ENCODE measurements at places on chromosomes 6 and 20.

GRCh38 chr6:25675167-25675566 is 23.2 kb downstream of the SCGN start:
- H3K27ac ChIP-seq = no peak overlapping the region
- H3K4me3 ChIP-seq = no peak overlapping the region
- no peak for DNase-seq
- no peaks in the 10 kb centered on the region for H3K27me3 ChIP-seq
- no peaks in the 10 kb centered on the region for H3K36me3 ChIP-seq

DNA sequence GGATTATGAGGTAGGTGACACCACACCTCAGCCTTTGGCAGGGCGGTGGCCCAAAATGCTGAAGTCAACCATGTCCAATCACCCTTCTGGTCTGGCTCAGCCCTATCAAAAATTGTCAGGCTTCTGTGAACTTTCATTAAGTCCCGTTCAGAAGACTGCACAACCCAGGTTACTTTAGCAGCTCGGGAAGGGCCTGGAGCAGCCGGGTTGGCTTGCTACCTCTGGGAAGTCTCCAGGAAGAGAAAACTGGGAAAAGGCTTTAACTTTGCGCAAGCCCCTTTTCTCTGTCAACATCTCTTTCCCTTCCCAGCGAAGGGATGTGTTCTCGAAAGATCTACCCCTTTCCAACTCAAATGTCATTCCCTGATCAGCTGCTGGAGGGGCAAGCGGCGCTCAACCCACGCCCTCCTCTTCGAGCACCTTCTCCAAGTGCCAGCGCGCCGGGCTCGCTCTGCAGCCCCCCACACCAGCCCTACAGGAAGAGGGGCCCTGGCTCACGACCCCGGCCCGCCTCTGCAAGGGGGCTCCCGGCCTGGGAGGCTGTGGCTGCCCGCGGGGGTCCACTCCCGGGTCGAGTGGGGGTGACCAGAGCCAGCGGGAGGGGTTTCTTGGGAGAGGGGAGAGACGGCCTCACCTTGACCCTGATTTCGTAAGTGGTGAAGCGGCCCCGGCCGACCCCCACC is 573 bp downstream of the SNX3 start:
- no peaks in the 10 kb centered on the region for H3K36me3 ChIP-seq
- peaks cover 4% of the 10 kb centered on the region for H3K4me1 ChIP-seq
- peak; percentile 45 for DNase-seq
- peak overlapping the region; percentile 57 for H3K27ac ChIP-seq
- no peaks in the 10 kb centered on the region for H3K27me3 ChIP-seq
- H3K4me3 ChIP-seq = peak overlapping the region; percentile 92

DNA sequence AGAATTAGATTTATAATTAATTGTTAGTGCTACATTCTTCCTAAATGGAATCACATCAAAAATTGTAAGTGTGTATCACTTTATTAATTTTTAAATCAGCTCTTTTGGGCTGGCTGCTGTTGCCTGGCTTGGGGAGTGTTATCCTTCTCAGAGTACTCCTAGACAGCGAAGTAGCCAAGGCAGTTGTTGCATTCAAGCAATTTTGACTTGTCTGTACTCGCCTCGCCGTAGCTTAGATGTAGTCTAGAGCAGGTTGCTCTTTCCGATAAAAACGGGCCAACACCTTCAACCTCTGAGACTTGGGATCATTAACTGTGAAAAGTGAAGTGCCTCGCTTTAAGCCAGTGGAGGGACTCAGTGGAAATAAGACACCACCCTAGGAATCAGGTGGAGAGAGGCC is 151.3 kb downstream of the FARS2 start:
- no peak for DNase-seq
- H3K36me3 ChIP-seq = no peaks in the 10 kb centered on the region
- H3K27ac ChIP-seq = no peak overlapping the region
- H3K4me3 ChIP-seq = no peak overlapping the region
- H3K4me1 ChIP-seq = peaks cover 22% of the 10 kb centered on the region

- peaks cover 35% of the 10 kb centered on the region for H3K27me3 ChIP-seq
- H3K27ac ChIP-seq = no peak overlapping the region
- H3K4me1 ChIP-seq = peaks cover 5% of the 10 kb centered on the region
- peaks cover 9% of the 10 kb centered on the region for H3K36me3 ChIP-seq
- H3K4me3 ChIP-seq = no peak overlapping the region
These were observed 8.4 kb upstream of the RIN2 start for GRCh38 chr20:19749618-19750071.

GRCh38 chr6:68368845-68369244 is 266.2 kb upstream of the ADGRB3 start:
- no peaks in the 10 kb centered on the region for H3K4me1 ChIP-seq
- no peaks in the 10 kb centered on the region for H3K27me3 ChIP-seq
- H3K36me3 ChIP-seq = no peaks in the 10 kb centered on the region
- DNase-seq = no peak
- no peak overlapping the region for H3K4me3 ChIP-seq

DNA sequence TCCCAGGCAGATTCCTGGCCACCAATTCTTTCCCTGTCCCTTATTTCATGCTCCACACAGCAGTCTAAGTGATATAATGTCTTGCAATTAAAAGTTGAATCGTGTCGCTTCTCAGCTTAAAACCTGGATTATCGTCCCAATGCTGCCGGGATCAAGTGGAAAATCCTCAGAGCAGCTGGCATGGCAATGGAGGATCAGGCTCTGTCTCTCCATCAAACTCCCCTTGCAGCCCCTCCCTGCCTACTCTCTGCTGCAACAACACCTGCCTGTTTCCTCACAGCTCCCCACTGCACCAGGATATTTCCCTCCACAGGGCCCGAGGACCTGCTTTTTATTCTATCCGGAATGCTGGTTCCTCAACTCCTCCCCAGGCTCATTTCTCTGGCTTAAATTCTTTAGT is 277.1 kb downstream of the SYNE1 start:
- no peak overlapping the region for H3K4me3 ChIP-seq
- no peaks in the 10 kb centered on the region for H3K36me3 ChIP-seq
- H3K4me1 ChIP-seq = peaks cover 3% of the 10 kb centered on the region
- no peak for DNase-seq
- H3K27me3 ChIP-seq = no peaks in the 10 kb centered on the region
- H3K27ac ChIP-seq = no peak overlapping the region

- peaks cover 44% of the 10 kb centered on the region for H3K27me3 ChIP-seq
- peaks cover 6% of the 10 kb centered on the region for H3K4me1 ChIP-seq
- H3K4me3 ChIP-seq = no peak overlapping the region
- no peak for DNase-seq
These were observed 84.3 kb upstream of the TMEM181 start for GRCh38 chr6:158475344-158476302.

DNA sequence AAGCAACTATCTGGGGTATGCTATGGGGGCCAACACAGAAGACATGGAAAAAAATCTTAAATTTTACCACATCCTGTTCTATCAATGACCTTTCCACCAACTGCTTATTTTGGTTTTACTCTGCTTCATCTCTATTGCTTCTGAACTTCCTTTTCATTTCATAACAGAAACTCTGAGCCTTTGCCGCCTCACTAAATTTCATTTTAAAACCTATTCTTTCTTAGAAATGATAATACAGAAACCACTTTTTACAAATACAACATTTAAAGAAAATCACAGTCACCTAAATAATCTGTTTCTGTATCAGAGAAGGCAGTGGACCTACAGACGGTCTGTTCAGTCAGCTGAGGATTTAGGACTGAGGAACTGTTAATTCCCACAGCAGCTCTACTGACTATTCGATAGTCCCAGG is 117.5 kb downstream of the KCNQ5 start:
- no peak for DNase-seq
- H3K27me3 ChIP-seq = no peaks in the 10 kb centered on the region
- no peak overlapping the region for H3K4me3 ChIP-seq
- H3K4me1 ChIP-seq = peaks cover 17% of the 10 kb centered on the region
- H3K27ac ChIP-seq = no peak overlapping the region

GRCh38 chr20:24289737-24290481 is 179.5 kb upstream of the SYNDIG1 start:
- H3K4me3 ChIP-seq = no peak overlapping the region
- peaks cover 9% of the 10 kb centered on the region for H3K4me1 ChIP-seq
- H3K36me3 ChIP-seq = no peaks in the 10 kb centered on the region

DNA sequence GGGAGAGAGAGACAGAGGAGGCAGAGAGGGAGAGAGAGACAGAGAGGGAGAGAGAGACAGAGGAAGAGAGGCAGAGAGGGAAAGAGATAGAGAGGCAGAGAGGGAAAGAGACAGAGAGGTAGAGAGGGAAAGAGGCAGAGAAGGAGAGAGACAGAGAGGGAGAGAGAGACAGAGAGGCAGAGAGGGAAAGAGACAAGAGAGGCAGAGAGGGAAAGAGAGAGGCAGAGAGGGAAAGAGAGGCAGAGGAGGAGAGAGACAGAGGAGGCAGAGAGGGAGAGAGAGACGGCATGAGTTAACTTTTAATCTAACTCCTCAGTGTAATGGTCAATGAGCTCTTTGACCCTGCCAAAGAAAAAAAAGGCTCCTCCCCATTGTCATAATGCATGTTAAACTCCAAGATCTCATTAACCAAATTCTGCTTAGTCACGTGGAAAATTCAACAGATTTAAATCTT is 7.1 kb downstream of the ELOVL2 start:
- H3K4me1 ChIP-seq = peaks cover 17% of the 10 kb centered on the region
- H3K4me3 ChIP-seq = no peak overlapping the region
- H3K27ac ChIP-seq = no peak overlapping the region
- DNase-seq = no peak
- no peaks in the 10 kb centered on the region for H3K36me3 ChIP-seq

DNA sequence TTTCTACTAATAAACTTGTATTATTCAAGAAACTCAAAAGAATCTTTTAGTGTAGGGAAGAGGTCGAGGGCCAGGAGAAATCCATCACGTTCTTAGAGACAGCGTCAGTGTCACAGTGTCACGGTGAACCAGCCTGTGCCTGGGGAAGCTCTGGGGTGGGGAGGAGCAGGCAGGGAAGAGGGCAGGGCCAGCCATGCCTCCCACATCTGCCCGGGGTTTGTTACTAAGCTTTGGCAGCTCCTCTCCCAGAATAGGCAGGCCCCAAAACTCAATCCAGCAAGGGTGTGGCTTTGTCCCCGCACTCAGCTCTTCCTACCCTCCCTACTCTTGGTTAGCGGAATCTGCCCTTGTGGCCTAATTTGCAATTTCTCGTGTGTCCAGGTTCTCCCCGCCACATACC is 72.9 kb downstream of the TCP11 start:
- peaks cover 43% of the 10 kb centered on the region for H3K4me1 ChIP-seq
- H3K27ac ChIP-seq = peak overlapping the region; percentile 95
- H3K36me3 ChIP-seq = peaks cover 4% of the 10 kb centered on the region
- no peaks in the 10 kb centered on the region for H3K27me3 ChIP-seq
- no peak for DNase-seq

DNA sequence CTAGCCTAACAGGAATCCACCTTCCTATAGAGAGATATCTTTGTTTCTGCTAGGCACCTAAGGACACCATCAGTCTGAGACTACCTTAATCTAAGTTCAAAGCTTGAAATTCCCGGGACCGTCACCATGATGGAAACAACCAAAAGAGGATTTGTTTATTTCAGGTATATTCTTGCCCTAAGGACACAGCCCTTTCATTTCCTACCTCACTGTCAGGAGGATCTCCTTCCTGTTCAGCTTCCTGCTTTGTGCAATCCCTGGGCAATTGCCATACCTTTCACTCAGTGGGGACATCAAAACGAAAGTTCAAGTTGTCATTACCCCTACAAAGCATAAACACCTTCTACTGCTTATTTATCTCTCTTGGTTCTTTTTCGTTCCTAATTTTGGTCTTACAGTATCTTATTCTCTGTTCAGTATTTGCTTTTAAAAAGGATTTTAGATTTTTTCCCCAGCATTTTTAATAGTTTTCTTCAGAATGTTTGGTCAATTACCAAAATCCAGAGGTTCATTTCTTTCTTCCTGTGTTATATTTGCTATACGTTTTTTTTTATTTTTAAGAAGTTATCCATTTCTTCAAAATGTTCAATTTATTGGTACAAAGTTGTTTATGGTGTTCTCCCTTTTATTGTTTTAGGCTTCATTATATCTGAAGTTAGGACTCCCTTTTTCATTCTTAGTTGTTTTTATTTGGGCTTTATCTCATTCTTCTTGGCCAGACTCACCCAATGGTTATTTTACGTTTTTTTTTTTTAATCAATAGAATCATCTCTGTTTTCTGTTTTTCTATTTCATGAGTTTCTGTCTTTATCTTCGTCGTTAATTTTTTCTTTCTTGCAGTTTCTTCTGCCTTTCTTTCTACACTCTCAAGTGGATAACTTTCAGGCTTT is 13.0 kb upstream of the TBPL1 start:
- H3K4me1 ChIP-seq = 0 out of 2 replicates have a peak, but pooled peaks cover 3% of the 10 kb centered on the region
- H3K27ac ChIP-seq = no peak overlapping the region
- no peak for DNase-seq
- H3K27me3 ChIP-seq = no peaks in the 10 kb centered on the region

- H3K36me3 ChIP-seq = peaks cover 4% of the 10 kb centered on the region
- H3K4me1 ChIP-seq = peaks cover 32% of the 10 kb centered on the region
- H3K4me3 ChIP-seq = peak overlapping the region; percentile 74
- no peak overlapping the region for H3K27ac ChIP-seq
- peaks cover 76% of the 10 kb centered on the region for H3K27me3 ChIP-seq
These were observed 3.1 kb upstream of the TFAP2B start for GRCh38 chr6:50815436-50816114.

GRCh38 chr20:48153523-48153922 is 368.2 kb upstream of the SULF2 start:
- H3K27ac ChIP-seq = no peak overlapping the region
- no peak overlapping the region for H3K4me3 ChIP-seq
- DNase-seq = no peak
- peaks cover 18% of the 10 kb centered on the region for H3K36me3 ChIP-seq
- peaks cover 16% of the 10 kb centered on the region for H3K4me1 ChIP-seq
- no peaks in the 10 kb centered on the region for H3K27me3 ChIP-seq

- H3K36me3 ChIP-seq = no peaks in the 10 kb centered on the region
- DNase-seq = no peak
- H3K27ac ChIP-seq = no peak overlapping the region
- H3K27me3 ChIP-seq = no peaks in the 10 kb centered on the region
- peaks cover 11% of the 10 kb centered on the region for H3K4me1 ChIP-seq
These were observed 653.6 kb downstream of the EPM2A start for GRCh38 chr6:145081677-145082076.

GRCh38 chr6:64874776-64875175 is 832.2 kb downstream of the EYS start:
- no peak overlapping the region for H3K27ac ChIP-seq
- H3K27me3 ChIP-seq = no peaks in the 10 kb centered on the region
- H3K4me1 ChIP-seq = peaks cover 3% of the 10 kb centered on the region
- H3K36me3 ChIP-seq = peaks cover 31% of the 10 kb centered on the region
- H3K4me3 ChIP-seq = no peak overlapping the region

Data from WTC11 (cell line).